ENCODE measurements at places on chromosomes 7 and 10.

- no peak for DNase-seq
Observed at GRCh38 chr10:31288962-31289361, 30.1 kb upstream of the ZEB1 start.

- DNase-seq: no peak
Observed at GRCh38 chr7:38934536-38934935, 25.5 kb upstream of the VPS41 start.

DNA sequence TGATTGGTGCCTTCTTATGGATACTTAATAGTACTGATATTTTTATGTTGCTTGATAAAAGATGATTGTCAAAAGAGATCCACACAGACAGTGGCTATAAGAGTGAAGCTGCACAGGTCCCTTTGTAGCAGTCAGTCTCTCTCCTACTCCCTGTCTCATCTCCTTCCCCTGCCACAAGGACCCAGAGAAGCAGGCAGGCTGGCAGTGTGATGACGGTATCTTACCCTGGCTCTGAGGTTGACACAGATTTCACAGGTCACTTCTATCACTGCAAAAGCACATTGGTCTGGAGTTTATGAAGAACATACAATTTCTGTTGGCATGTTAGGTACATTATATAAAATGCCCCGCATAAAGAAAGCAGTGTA is 64.4 kb upstream of the AHR start:
- DNase-seq: no peak

- DNase-seq: no peak
Observed at GRCh38 chr7:107125475-107125874, 43.3 kb upstream of the HBP1 start.

DNA sequence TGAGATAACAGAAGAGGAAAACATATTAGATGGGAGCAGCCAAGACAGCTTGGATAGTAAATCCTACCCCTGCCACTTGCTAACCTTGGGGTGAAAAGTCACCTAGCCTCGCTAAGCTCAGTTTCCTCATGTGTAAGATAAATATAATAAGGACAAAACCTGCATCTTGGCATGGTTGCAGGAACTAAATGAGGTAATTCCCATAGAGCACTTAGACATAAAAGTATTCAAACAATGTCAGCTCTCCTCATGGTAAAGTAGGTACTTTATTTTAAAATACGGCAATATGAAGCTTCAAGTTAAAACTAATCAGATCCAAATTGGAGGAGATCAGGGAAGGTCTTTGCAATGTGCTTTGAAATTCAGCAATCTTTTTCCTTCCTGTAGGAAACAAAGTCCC is 113.1 kb downstream of the USP6NL start:
- DNase-seq: no peak

DNA sequence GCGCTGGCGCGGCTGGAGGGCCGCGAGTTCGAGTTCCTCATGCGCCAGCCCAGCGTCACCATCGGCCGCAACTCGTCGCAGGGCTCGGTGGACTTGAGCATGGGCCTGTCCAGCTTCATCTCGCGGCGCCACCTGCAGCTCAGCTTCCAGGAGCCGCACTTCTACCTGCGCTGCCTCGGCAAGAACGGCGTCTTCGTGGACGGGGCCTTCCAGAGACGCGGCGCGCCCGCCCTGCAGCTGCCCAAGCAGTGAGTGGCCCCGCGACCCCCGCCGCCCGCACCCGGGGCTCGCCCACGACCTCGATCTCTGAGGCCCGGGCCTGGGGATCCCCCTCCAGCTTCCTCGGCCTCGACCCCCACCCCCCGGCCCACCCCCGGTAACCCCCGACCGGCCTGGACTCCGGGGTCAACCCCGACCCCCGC is 537 bp downstream of the FOXK1 start:
- DNase-seq: no peak

DNA sequence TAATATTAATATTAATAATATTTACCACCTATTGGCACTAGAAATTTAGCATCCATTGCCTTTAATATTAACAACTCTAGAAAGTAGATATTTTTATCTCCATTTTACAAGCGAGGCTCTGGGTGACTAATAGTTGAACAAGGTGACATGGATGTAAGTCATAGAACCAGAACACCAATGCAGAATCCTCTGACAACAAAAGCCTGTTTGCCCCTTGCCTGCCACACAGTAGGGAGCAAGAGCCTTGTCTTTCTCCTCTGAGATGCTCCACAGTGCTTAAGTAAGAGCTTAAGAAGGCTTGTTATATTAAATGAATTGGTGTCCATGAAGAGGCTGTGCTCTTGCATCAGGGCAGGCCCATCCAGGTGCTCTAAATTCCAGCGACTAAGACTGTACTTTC is 51.2 kb upstream of the LBX1 start:
- DNase-seq: no peak

GRCh38 chr10:95697429-95697828 is 3.7 kb upstream of the TCTN3 start:
- DNase-seq: peak; percentile 84

DNA sequence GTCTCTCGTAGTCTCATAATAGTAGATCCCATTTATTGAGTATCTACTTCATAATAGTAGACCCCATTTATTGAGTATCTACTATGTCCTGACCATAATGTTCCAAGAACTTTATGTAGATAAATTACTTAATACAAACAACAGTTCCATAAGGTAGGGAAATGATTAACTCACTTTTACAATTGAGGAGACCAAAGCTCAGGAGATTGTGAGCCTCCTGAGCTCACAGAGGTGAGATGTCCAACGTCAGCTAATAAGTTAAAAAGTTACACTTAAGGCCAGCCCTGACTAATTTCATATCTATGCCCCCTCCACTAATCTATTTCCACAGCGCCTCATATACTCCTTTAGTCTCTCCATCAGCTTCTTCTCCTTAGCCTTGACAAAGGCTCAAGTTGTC is 17.5 kb upstream of the GGCT start:
- DNase-seq: no peak

DNA sequence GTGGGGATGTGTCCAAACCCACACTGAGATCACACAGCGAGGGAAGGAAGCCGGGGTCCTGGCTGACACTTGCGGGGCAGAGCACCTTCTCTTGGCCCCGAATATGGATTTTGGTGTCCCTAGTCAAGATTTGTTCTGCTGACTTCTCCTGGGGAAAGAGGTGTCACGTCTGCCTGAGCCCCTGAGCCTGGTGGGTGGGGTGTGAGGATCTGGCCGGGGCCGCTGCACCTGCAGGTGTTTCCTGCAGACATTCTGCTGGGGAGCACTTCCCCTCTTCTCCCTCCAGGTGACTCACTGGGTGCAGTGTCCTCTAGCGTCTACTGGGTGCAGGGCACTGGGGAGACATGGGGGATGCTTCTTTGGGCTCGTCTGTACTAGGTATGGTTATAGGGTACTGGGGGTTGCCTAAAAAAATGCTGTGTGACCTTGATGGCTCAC is 99.2 kb downstream of the GRK5 start:
- DNase-seq: no peak

- DNase-seq: no peak
Observed at GRCh38 chr7:16652240-16652583, 6.2 kb downstream of the BZW2 start.

GRCh38 chr7:123191132-123191531 is 8.6 kb downstream of the SLC13A1 start:
- no peak for DNase-seq

GRCh38 chr7:106205621-106206222 is 79.1 kb downstream of the NAMPT start:
- no peak for DNase-seq

DNA sequence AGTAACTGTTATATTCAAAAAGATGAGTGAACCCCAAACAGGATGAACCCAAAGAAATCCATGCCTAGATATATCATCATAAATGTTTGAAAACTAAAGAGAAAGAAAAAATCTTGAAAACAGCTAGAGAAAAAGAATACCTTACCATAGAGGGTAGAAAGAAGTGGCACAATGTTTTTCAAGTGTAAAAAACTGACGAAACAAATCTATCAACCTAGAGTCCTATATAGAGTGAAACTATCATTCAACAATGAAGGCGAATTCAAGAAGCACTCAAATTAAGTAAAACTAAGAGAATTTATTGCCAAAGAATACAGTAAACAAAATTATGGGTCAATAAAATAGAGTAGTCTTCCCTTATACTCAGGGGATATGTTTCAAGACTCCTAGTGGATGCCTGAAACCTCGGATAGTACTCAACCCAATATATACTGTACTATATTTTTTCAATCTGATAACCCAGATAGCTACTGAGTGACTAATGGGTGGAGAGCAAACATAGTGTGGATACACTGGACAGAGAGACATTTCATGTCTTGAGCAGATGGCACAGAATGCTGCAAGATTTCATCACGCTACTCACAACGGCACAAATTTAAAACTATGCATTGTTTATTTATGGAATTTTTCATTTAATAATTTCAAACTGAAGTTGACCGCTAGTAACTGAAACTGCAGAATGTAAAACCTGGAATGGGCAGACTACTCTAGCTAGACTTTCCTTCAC is 52.6 kb upstream of the TMEM106B start:
- DNase-seq: no peak

DNA sequence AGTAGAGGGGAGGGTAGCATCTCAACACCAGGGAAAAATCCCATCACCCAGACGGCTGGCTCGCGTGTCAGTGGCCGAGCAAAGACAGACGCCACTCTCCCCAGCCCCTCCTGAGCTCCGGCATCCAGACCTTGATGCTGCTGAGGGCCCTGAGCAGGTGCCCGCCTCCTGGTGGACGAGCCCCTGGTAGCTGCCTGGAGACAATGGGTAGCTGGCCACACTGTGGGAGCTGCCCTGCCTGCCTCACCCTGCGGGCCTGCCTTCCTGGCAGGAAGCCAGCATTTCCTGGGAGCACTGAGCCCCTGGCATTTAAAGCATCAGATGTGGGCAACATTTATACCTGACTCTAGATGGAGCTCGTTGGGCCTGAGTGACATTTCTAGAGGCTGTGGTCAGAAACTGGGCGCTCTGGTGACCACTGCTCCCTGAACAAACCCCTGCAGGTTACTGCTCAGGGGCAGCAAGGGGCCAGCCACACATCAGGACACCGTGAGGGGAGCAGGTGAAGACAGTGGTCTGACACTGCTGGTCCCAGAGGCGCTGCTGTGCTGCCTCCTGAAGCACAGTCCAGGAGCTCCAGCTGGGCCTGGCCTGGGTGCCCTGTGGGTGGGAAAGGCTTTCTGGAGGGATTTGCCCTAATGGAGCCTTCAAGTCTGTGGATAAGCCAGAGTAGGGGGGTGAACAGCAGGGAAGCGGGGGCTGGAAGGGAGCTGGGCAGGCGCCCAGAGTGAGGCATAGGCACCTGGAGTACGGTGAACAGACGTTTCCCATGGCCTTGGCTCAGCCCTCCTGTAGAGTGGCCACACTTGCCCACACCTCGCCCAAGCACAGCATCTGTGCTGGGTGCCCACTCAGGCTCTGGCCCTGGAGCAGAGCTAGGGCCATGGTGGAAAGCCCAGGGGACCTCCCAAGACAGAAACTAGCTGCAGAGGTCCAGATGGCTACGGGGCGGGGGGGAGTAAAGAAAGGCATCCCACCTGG is 138.7 kb downstream of the MAPK8 start:
- DNase-seq: no peak

- no peak for DNase-seq
Observed at GRCh38 chr7:87100326-87100725, 40.9 kb upstream of the ELAPOR2 start.

DNA sequence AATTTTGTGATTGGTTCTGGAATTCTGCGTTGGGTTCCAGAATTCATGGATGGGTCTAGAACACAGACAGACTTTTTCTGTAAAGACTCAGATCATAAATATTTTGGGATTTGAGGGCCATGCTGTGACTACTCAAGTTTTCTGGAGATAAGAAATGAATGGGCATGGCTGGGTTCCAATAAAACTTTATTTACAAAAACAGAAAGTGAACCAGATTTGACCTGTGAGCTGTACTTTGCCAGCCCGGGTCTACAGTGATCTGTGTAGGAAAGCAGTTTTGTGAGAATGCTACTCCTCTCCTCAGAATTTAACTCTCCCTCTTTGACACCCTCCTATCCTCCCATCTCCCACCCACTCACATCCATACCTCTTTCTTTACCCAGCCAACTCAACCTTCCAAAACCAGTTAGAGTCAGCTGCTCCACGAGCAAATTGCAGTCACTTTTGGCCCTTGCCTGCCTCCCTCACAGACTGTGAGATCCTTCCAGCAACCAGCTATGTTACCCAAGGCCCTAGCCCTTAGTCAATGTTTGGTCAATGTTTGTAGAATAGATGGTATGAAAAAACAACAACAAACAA is 312.8 kb upstream of the ZMIZ1 start:
- DNase-seq: no peak

DNA sequence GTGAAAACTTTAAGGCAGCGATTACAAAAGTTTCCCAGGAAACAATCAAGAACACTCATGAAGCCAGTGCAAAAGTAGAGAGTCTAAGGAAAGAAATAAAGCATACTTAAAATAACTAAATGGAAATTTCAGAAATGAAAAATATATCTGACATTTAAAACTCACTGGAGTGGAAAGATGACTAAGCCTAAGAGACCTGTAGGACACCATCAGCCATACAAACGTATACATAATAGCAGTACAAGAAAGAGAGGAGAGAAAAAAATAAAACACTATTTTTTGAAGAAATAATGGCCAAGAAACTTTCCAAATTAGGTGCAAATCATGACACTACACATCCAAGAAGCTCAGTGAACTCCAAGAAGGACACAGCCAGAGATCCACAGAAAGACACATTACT is 5.4 kb upstream of the AKR1D1 start:
- DNase-seq: no peak

GRCh38 chr7:45601816-45602540 is 27.8 kb downstream of the ADCY1 start:
- DNase-seq: no peak

GRCh38 chr10:44292390-44293002 is 92.4 kb downstream of the CXCL12 start:
- DNase-seq: peak; percentile 42

DNA sequence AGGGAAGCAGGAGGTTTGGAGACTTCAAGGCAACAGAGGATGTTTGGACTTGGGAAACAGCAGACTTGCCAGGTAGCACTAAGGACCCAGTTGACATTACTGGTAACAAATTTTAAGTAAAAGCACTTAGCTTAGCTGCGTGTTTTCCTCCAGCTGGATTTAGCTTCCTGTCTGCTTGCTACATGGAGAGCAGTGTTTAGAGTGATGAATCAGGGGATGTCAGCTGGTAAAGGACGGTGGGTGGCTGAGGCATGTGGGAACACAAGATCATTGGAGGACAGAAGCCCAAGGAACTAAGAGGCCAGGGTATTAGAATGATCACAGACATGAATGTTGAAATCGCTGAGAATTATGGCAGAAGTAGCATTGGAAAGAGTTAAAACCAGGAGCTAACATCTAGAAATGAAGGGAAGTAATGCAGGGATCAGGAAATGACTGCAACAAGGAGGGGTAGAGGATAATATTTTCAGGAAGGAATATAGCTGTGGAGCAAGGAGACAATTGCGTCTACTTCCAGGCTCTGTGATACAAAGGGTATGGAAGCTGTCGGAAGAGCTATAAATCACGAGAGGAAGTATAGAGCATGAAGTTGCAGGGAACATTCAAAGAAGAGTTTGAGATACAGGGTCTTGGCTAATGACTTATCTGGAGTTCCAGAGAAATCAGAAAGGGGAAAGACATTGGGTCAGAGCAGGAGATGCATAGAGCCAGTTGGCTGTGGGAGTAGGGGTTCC is 34.4 kb downstream of the CALD1 start:
- DNase-seq: no peak

Measured in pons (tissue), 1 donor.